ENCODE measurements at places on chromosomes 7 and 10.

DNA sequence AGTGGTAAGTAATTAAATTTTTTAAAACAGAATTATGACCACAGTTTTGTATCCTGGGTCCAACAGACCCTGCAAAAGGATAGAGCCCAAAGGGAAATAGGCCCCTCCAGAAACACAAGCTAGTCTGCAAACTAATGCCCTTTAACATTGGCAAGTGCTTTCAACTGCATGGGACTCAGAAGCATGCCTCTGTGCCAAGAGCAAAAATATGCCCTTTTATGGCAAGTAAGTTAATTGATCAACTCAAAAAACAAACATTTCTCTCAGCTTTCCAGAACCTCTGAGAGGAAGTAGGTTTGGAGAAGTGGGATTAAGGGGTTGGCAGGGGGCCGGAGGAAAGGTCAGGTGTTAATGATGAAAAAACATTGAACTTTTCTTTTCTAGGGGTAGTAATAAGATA is 186.6 kb upstream of the PRSS1 start:
- DNase-seq = no peak

- DNase-seq = no peak
Observed at GRCh38 chr7:84384417-84384816, 189.8 kb upstream of the SEMA3A start.

GRCh38 chr7:50396856-50397255 is 53.3 kb downstream of the FIGNL1 start:
- DNase-seq = peak; percentile 39

DNA sequence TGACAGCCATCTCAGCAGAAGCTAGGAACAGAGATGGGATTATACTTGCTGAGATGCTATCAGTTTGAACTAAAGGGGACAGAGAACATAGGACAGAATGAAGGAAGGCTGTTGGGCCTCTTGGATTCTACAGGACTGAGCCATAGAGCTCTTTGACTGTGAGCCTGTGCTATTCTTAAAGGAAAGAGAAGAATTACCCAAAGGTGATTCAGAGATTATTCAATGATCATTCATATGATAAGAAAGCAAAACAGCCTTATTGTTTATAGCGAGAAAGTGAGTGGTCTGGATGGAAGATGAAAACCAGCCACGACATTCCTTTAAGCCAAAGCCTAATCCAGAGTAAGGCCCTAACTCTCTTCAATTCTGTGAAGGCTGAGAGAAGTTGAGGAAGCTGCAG is 69.7 kb upstream of the NEUROD6 start:
- no peak for DNase-seq

- no peak for DNase-seq
Observed at GRCh38 chr10:131274133-131274880, 37.2 kb downstream of the TCERG1L start.

DNA sequence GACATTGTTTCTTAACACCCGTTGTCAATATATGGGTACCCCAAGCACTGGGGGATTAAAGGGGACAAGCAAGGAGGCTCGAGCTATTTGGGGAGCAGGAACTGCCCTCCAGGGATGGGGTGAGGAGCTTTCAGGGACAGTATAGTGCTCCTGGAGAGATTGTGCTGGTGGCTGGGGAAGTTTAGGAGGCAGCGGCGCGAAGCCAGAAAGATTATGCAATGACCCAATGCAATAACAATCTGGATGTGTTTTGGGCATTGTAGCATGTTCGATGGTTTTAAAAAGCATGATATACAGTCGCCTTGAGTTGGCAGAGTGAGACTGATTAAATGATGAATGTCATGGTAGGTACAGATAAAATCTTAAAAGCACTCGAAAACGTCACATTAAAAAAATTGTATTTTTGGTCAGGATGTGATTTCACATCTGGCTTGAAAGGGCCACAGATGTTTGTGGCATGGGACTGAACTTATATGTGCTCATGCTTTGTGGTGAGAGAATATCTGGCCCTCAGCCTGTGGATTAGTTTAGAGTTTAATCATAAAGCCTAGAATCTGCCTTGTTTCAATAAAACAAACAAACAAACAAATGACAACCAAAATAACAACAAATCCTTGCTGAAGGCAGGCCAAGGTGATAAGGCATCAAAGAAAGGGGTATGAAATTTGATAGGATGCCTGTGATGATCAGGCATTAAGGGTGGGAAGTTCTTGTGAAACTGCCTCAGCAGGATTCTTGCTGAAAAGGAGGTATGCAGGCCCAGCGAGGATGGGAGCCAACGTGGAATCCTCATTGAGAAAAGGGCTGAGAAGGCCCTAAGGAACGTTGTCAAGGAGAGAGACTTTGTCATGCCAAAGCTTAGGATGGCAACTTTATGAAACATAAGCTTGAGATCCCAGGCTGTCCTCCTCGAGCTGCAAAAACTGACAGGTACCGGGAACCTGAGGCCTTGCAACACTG is 417.1 kb upstream of the KLF6 start:
- no peak for DNase-seq

- DNase-seq = no peak
Observed at GRCh38 chr7:151167197-151167961, at the start of gene GBX1. GBX1 (minus strand) TSS chr7:151167694; CDS start chr7:151167548, 146 bp downstream.

GRCh38 chr10:42934351-42934811 is 142.5 kb upstream of the RET start:
- no peak for DNase-seq

- DNase-seq = no peak
Observed at GRCh38 chr10:26797340-26797739, 63.4 kb downstream of the ABI1 start.

GRCh38 chr10:118730756-118731456 is 23.9 kb downstream of the CACUL1 start:
- DNase-seq = no peak

DNA sequence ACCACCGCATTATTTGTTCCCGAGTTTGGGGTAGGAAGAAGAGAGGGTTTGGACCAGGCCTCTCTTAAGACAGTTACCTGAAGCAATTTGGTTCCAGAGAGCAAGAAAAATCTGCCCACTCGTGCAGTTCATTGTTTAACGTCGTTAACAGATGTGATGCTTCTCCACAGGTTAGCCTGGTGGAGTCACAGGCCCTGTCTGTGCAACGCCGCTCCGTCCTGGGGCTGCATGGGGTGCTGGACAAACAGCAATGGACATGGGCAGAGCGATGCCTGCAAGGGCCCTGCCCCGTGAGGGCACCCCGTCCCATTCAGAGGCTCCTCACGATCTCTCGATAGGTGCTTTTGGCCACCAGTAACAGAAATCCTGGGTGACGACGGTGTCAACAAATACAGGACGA is 9.7 kb downstream of the FOXL3 start:
- DNase-seq = no peak

DNA sequence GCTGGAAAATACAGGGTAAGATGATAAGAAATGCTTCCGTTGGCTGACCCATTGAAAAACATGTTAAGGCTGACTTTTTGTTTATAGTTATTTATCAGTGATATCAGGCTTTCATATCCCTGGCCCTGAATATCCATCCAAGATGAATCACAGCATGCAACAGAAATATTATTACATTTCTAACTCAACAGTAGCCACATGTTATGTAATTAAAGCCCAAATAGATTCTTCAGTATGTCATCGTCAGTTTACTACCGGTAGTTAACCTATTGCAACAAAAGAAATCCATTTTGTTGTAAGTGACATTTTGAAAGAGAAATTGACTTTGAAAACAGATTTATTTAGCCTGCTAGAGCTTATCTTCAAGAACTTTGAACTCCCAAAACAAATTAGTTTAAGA is 354.1 kb upstream of the CELF2 start:
- DNase-seq = no peak

GRCh38 chr10:61000769-61001730 is 57.1 kb upstream of the RHOBTB1 start:
- DNase-seq = no peak

DNA sequence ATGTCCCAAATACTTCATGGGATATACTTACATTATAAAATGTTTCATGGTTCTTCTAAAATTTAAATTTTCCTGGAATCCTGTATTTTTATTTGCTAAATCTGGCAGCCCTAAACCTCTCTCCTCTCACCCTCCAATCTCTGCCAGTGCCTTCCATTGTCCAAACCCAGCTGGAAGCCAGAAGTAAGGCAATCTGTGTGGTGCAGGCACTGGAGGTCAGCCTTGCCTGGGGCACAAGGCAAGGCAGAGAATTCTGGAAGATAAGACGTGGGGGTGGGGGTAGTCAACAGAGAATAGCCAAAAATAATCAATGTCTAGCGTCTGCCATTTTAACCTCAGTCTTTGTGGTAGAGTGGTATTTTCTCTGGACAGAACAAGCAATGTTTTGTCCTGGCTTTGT is 381.7 kb downstream of the GPAM start:
- DNase-seq = no peak

GRCh38 chr7:13874783-13875182 is 114.7 kb downstream of the ETV1 start:
- DNase-seq = no peak

GRCh38 chr10:112919721-112920120 is 30.3 kb upstream of the TCF7L2 start:
- no peak for DNase-seq

DNA sequence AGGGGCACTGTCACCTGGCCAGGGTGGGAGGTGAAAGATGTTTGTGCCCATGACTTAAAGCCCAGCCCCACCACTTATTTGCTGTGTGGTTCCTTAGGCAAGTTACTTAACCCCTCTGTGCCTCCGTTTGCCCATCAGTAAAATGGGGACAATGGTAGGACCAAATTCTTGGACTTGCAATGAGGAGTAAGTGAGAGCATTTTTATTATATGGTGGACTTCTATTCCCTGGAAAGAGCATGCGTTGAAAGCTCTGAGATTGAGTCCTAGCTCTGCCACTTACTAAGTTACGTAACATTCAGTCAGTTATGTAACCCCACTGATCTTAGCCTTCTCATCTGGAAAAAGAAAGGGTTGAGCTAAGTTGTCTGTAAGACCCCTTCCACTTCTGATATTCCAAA is 18.8 kb downstream of the VSIR start:
- DNase-seq = no peak

GRCh38 chr10:78349165-78349516 is 315.5 kb downstream of the RPS24 start:
- DNase-seq = no peak

GRCh38 chr10:70575486-70575873 is 27.1 kb downstream of the PRF1 start:
- DNase-seq = no peak

DNA sequence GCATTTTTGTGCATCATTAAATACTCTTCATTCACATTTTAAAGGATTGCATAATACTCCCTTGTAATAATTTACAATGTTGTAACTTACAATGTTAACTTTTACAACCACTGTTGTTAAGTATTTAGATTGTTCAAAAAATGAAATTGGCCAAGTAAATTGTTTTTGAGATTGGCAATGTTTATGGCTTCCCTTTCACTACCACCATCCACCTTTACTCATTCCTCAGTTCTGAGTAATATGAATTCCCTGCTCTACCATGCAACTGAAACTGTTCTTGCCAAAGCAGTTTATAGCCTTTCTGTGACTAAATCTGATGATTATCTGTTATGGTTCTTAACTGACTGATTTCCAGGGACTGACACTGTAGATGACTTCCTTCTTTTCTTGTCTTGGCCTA is 80.5 kb upstream of the TMEM106B start:
- DNase-seq = no peak

- no peak for DNase-seq
Observed at GRCh38 chr10:117830205-117830604, 216.5 kb downstream of the RAB11FIP2 start.

GRCh38 chr7:17947620-17948019 is 7.3 kb upstream of the SNX13 start:
- DNase-seq = no peak
